ENCODE measurements at places on chromosomes 3 and 15.

GRCh38 chr3:134886991-134887390 is 91.9 kb downstream of the EPHB1 start:
- DNase-seq: no peak

- no peak for DNase-seq
Observed at GRCh38 chr3:52217409-52217805, 8.0 kb downstream of the TLR9 start.

- no peak for DNase-seq
Observed at GRCh38 chr3:195221015-195221853, 49.7 kb downstream of the XXYLT1 start.

DNA sequence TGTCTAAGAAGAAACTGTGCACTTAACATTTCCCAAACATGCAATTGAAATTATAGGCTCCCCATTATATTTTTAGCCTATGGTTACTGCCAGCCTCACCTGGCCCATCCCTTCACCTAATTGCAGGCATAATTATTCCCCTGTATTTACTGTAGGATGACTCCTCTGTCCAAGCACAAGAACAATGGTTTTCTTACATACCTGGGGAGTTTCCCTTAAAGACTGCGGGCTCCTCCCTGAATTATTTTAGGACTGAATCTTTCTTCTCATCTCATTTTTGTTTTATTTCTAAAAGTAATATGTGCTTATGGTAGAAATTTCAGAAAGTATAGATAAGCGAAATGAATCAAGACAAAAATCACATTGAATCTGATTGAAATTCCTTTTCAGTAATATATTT is 11.4 kb downstream of the TM4SF1 start:
- DNase-seq: no peak

GRCh38 chr3:57929988-57930387 is 78.2 kb upstream of the FLNB start:
- no peak for DNase-seq

DNA sequence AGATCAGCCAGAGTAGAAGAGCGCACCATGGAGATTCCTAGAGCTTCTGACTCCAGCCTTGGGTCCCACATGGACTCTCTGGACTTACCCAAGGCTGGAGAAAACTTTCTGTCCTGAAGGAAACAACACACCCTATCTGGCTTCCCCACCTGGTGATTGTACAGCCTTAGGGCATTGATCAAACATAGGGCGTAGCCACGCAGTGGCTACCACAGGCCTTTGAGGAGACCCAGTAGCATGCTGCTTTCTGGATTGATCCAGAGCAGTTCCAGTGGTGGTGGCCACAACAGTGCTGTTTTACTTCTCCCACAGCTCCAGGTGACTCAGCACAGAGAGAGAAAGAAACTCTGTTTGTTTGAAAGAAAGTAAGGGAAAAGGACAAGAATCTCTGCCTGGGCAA is 23.5 kb downstream of the PYDC2 start:
- DNase-seq: no peak

DNA sequence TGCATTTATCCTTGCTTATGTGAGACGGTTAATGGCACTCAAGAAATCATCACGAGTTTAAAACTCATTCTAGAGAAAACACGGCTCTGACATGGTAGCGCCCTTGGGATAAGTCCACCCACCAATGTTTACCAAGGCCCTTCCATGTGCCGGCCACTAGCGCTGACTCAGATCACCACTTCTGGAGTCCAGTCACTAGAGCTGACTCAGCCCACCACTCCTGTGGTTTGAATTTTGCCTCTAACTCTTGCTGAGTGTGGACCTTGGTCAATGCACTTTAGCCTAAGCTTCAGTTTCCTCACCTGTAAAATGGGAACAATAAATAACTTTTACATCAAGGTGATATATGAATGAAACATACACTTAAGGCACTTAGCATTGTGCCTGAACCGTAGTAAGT is 358.4 kb upstream of the PROK2 start:
- no peak for DNase-seq

- no peak for DNase-seq
Observed at GRCh38 chr15:77504306-77504705, 83.6 kb downstream of the HMG20A start.

DNA sequence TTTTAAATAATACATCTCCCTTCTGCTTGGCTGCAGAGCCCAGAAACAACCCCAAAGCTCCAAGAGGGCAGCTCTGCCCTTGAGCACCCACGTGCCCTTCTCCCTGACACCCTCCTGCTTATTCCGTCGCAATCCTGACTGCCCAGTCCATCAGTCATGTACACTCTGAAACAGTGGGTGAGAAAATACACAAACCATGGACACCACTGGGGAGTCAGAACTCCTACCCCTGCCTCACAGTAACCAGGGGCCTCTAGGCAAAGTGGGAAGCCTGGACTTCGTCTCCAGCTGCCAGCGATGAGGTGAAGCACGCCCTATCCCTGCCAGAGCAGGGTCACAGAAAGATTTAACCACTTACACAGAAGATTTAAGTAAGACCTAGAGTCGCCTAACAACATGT is 40.1 kb downstream of the HERC2 start:
- no peak for DNase-seq

DNA sequence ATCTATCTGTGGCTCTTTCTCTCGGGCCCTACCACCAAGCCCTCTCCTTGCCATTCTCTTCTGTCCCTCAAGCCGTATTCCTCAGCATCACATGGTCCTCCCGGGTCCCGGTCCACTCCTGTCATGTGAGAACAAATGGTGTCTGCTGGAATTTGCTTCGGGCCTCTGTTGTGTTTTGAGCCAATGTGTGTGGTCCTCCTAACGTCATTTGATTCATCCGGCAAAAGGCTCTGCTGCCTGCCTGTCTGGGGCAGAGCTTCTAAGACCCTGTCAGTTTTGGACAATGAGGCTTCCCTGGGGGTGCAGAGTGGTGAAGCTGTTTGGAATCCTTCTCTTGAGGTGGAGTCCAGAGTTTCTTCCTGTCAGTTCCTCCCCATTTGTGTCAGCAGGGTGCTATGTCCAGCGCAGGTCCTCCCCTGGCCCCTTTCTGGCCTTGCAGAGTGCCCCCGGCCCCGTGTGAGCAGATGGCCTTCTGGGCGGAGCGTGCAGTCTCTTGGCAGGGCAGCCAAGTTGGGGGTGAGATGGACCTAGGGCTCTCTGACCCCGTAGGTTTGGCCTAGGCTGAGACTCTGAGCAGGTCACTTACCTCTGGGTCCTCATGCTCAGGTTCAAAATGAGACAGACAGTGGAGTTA is 93.6 kb downstream of the APBA2 start:
- DNase-seq: no peak

Measured in fibroblast of skin of left quadriceps (primary cell).